IPS DF 19.7 (cell line): ENCODE measurements at places on chromosomes 11 and 22.

- DNase-seq: peak; percentile 52
Observed at GRCh38 chr11:91804042-91804441, 420.6 kb upstream of the FAT3 start.

- no peak for DNase-seq
Observed at GRCh38 chr11:36105743-36106581, 162.1 kb downstream of the LDLRAD3 start.

DNA sequence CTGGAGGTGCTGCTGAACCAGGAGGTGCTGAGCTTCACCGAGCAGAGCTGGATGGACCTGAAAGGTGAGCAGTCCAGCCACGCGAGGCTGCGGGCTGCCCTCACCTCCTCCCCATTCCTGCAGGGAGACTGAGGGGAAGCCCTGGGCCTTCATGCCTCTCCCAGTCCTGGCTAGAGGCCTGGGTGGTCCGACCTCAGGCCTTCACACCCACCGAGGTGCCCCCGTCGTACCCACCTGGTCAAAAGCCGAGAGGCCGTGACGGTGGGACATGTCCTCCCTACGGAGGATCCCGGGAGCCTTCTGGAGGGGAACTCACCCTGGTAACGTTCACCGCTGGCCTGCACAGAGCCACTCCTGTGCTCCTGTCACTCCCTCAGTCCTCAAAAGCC lies 5.1 kb downstream of the SUSD2 start:
- DNase-seq: no peak

DNA sequence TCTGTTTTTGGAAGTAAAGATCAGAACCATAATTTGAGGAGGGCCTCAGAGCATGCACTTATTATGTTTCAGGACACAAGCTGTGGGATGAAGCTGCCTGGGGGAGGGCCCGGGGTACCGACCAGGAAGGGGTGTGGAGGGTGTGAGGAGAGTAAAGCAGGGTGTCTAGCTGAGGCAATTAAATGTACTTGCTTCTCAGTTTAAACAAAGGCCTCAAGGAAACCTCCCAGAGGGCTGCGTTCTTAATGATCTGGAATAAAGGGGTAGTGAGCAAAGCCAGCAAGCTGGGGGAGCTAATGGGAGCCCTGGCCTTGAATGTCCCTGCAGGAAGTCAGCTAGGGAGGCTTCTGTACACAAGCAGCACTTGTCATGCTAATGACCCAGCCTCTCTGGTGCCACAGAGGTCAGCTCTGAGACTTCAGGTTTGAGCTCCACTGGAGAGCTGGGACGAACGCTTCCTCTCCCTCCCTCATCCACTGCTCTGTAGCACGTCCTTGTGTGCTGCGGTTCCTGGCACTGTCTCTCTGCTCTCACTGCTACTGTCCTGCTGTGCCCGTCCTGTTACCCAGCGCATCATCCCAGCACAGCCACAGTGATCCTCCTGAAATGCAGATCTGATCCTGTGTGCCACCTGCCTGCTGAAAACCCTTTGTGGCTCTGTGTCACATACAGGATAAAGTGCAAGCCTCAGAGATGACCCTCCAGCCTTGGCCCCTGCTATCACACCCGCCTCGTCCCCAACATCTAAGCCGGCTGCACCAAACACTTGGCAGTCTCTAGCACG lies 159.7 kb downstream of the DBX1 start:
- peak; percentile 99 for DNase-seq

GRCh38 chr22:37435970-37436603 lies 8.8 kb upstream of the ELFN2 start:
- no peak for DNase-seq

DNA sequence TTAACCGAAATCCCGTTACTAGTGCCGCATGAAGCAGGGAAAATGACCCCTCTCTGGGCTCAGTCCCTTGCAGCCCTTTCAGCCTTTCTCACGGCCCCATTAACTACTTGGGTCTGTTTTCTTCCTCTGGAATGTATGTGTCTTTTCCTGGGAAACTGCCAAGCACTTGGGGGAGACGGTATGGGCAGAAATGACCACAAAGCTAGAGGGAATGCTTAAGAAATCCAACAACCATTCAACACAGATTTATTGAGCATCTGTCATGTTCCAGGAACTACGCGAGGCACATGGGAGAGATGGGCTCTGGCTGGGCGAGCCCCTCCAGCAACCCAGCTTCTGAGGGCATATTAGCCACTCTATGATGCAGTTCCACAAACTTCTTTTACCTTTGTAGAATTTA lies 462.6 kb downstream of the BUD13 start:
- no peak for DNase-seq

- DNase-seq: no peak
Observed at GRCh38 chr11:31646216-31646615, 136.6 kb downstream of the ELP4 start.

DNA sequence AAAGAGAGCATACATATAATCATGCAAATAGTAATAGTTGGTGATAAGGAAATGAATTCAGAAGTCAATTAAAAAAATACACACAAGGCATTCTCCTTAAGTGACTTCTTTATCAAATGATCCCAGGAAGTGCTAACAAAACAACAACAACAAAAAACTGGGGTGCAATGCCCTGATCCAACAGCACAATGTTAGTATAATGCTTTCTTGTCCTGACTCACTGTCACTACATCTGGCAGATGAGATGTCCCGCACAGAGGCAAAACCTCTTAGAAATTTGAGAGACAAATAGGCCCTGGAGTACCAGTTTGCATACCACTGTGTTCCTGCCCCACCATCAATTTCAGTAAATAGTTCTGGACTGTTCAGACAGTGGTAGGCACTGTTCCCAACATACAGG lies 11.0 kb upstream of the AMBRA1 start:
- DNase-seq: no peak

GRCh38 chr22:47191671-47192650 lies 429.5 kb downstream of the TBC1D22A start:
- no peak for DNase-seq

DNA sequence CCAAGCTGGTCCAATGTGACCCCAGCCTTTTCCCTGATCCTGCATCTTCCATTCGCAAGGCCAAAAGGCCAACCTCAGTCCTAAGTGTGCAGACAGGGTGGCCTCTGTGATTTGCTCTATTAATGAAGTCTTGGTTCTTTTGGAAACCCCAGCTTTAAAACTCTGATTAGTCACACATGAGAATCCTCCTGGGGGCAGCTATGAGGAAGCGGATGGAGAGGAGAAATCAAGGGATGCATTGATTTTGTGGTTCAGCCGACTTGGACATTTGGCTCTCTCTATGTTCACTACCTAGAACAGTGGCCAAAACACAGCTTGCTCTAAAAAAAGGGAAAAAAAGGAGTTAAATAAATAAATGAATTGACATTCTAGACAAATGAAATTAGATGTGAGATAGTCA lies 98.6 kb upstream of the USP47 start:
- DNase-seq: no peak

- no peak for DNase-seq
Observed at GRCh38 chr11:81002374-81002773, 1561.5 kb upstream of the TENM4 start.

DNA sequence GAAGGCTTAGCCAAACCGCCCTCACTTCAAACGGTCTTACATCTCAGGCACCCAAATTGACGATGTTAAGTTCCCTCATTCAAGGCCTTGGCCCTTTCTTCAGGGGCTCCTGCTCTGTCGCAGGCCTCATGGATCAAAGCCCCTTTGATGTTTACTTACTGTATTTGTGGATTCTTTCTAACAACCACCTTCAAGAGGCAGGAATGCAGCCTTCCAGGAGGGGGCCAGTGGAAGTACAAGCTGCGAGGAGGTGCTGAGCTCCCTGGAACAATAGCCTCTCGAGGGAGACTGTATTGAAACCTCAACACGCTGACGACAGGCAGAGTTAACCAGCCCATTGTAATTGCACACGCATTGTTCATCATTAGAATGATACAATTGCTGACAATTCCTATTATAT lies 209.1 kb downstream of the ST3GAL4 start:
- DNase-seq: no peak

GRCh38 chr22:39306456-39307361 lies 12.7 kb downstream of the RPL3 start:
- DNase-seq: no peak

- no peak for DNase-seq
Observed at GRCh38 chr22:19878461-19879245, 24.0 kb upstream of the GNB1L start.

GRCh38 chr11:14584595-14584994 lies 59.0 kb upstream of the PDE3B start:
- no peak for DNase-seq

DNA sequence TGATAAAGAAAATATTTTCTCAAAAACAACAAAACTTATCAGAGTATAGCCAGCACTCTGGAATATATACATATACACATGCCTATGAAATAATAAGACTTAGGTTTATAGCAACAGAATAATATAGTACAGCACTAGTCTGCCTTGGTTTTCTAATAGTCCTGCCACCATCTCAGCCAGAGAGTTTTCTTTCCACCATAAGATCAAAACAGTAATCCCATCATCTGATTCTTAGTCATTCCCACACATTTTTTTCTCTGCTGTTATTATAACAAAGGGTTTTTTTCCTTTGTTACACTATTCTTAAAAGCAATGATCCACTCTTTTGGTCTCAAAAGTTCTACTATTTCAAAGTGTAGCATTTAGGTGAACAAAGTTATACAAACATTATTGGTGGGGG lies 15.1 kb downstream of the MTMR2 start:
- no peak for DNase-seq

GRCh38 chr11:62443390-62444235 lies 24.8 kb downstream of the SCGB1A1 start:
- DNase-seq: no peak

- no peak for DNase-seq
Observed at GRCh38 chr11:132587716-132588115, 944.6 kb downstream of the OPCML start.

GRCh38 chr11:133402551-133402950 lies 129.8 kb downstream of the OPCML start:
- no peak for DNase-seq

DNA sequence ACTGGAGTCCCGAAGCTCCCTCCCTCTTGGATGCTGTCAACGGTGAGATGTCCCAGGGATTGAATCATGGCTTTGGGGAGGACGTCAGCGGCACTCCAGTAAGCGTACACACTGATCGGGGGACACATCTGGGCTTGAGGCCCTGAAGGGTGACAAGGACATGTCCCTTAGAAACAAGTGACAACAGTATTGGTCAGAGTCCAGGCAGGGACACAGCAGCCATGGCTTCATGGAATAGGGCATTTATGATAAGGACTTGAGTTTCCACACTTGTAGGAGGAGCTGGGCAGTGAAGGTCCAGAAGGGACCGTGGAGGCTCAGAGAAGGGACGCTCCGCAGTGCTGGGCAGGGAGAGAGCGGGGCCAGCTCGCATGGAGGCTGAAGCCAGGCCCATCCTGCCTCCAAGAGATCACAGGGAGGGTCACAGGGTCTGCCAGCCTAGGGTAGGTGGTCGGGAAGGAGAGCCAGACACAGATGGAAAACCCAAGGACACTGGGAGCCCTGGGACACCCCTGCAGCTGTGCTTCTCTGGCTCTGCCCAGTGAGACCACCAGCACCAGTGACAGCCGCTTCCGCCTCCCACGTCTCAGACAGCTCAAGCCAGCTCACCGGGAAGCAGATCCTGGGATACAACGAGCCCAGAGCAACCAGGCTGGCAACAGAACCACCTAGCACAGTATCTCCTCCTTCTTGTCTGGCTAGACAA lies 22.9 kb upstream of the RFPL3 start:
- no peak for DNase-seq
